ENCODE measurements at places on chromosomes 6 and 20.

GRCh38 chr20:6882561-6883291 is 115.2 kb downstream of the BMP2 start:
- no peak for DNase-seq

DNA sequence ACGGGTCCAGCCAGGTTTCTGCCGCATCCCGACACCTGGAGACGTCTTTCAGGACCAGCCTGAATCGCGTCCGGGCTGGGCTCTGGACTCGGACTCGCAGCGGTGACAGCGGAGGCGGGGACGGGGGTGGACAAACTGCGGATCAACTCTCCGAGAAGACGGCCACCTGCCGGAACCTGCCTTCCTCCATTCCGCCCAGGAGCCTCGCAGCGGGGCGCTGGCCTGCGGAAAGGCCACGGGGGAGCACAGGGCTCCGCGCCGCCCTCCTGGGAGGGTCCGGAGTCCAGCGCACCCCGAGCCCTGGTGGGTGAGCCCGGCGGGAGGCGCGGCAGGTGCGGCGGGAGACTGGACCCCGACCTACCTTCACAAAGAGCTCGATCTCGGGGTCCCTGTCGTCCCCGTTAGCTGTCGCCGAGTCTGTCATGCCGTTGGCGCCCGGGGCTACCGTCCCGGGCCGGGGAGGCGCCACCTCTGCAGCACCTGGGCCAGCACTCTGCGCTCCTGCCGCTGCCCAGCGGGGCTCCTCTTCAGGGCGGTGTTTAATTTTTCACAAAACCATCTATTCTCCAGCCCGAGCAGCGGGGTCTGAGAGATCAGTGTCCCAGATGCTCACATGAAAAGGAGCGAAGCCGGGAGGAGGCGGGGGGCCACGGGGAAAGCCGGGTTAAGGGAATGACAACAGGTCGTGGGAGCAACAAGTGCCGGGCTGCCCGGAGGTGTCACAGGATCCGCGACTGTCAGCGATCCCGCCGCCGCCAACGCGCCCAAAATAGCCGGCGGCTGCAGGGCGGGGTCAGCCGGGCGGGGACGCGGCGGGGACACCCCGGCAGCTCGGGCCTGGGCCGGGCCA is at the start of gene CLIC5:
Gene CLIC5 (minus strand): TSS at position 742 of the 850 bp plus-strand sequence. CDS start 318 bp downstream, at position 424.
- DNase-seq: peak; percentile 56

DNA sequence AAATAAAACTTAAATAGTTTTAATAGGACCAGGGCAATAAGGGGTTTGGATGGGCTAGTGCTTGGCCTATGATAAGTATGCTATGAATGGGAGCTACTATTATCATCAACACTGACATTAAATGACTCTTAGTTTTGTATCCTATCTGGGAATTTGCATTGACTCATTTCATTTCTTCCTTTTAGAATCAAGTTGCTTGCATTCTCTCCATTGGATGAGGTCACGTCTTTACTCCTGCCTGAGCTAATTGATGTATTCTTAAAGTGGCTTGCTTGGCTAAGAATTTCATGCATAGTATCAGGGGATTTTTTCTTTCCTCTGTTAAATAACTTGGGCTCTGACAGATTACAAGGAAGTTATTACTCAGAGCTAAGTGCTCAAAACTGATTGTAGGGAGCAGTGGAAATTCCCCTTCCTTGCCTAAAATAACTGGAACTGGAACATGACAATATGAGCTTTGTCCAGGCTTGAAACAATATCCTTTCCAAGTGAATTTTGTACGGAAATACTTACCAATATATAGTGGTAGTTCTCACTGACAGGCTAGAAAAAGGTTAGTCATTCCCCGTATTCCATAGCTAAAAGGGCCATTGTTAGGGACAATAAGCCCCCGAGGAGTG is 169.9 kb downstream of the BCAS1 start:
- DNase-seq: no peak

DNA sequence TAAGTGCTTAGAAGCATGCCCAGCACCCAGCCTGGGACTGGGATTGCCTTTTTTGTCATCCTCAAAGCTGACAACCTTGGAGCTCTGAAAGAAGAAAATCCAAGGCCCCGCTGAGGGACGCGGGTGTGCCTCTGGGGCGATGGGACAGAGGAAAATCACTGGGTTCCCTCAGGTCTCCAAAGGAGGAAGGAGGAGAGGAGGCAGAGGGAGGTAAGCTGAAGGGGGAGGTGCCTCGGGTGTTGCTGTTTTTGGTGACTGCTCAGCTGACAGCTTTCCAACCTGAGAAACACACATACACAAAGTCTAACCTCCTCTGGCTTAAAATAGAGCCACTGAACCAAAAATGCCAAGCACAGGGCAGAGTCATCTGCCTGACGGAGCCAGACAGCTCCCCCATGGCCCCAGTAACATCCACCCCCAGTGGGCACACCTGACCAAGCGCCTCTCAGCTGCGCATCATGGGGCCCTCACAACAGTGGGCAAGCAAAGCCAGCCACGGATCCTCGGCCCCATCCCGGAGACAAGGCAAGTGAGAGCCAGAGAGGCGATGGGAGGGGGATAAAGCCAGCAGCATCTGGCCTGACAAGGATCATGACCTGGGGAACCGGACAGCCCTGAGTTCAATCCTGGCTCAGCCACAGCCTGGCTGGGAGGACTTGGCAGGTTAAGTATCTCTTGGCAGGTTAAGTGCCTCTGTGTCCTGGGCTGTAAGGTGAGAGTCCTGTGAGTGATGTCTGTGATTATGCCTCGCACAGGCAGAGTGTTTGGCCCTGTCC is 3.2 kb upstream of the KCNK15 start:
- no peak for DNase-seq

DNA sequence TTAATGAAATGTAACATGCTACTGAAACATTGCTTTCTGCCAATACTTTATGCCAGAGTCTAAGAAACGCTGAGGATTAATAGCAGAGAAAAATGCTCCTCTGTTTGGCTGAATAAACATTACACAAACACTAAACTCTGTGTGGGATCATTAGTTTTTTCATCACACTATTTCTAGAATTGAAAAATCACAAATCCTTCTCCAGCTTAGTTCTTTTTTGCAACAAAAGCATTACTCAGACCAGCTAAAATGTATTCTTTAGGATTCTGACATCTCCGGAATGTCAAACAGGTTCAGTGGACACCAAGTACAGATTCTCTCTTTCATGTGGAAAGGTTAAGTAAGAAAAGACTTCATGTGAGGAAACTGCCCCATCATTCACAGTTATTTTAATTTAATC is 226.9 kb downstream of the SIM1 start:
- DNase-seq: no peak

DNA sequence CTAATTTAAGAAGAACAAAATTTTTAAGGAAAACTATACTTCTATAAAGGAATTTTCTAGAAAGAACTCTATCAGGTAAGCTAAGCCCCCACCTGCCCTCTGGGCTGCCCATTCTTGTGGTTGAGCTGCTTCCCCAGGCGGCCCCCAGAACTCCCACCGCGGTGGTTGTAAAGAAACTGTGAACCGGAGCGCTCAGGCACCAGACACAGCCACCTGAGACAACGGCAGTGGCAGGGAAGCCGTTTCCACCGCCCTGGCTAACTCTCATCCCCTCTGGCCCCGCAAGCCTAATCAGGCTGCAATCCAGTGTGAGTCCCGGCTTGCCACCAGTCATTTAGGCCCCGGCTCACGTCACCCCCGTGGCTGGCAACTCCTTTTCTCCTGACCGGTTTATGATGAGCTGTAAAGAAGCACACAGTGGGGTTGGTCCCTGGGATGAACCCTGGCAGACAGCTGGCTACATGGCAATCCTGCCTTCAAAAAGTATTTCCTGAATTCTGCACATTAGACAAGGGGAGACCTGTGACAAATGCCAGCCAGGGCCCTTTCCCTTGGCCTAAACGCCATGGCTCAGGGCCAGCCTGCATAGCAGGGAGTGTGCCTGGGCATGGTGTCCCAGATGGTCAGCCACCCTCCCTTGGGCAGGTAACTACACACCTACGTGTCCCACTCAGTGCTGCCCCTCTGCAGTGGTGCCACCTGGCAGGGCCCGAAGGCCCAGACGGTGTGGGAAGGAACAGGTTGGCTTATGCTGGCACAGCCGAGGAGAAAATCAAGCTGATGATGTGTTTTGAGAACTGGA is 63.8 kb upstream of the GPR31 start:
- DNase-seq: no peak

DNA sequence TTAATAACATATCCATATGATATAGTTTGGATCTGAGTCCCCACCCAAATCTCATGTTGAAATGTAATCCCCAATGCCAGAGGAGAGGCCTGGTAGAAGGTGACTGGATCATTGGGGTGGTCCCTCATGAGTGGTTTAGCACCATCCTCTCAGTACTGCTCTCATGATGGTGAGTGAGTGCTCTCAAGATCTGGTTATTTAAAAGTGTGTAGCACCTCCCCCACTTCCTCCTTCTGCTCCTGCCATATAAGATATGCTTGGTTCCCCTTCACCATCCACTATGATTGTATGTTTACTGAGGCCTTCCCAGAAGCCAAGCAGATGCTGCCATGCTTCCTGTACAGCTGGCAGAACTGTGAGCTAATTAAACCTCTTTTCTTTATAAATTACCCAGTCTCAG is 22.9 kb downstream of the IRF4 start:
- DNase-seq: no peak

DNA sequence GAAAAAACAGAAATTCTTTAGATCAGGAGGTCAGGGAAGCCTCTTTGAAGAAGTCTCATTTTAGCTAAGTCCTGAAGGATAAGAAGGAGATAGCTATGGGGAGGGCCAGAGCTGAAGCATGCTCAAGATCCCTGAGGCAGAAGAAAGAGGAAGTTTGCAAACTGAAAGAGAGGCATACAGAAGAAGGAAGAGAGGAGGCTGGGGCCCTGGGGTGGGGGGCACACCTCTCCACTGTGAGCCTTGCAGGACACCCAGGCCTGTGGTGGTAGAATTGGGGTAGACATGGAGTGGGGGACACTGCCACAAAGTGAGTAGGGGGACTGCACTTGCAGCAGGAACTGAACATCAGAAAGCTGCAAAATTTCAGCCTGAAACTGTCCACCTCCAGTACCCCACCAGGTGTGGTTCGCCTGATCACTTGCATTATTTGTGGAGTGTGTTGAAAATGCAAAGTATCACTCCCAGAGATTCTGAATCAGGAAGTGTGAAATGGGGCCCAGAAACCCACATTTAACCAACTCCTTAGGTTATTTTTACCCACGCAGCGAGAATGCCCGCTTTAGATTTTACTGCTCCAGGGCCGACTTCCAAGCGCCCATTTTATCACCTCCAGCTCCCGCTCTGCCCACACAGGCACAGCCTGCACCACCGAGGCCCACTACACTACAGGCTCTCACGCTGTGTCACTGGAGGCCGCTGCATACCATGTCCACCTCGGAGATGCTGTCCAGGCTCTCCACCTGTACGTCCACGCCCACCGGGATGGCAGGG is 44.0 kb downstream of the GABRR2 start:
- DNase-seq: no peak

GRCh38 chr6:97819710-97820109 is 536.7 kb upstream of the MMS22L start:
- DNase-seq: no peak

- DNase-seq: no peak
Measured at GRCh38 chr6:71134929-71135642, 153.5 kb upstream of the OGFRL1 start.

- no peak for DNase-seq
Measured at GRCh38 chr6:97440590-97441176, 157.7 kb upstream of the MMS22L start.

DNA sequence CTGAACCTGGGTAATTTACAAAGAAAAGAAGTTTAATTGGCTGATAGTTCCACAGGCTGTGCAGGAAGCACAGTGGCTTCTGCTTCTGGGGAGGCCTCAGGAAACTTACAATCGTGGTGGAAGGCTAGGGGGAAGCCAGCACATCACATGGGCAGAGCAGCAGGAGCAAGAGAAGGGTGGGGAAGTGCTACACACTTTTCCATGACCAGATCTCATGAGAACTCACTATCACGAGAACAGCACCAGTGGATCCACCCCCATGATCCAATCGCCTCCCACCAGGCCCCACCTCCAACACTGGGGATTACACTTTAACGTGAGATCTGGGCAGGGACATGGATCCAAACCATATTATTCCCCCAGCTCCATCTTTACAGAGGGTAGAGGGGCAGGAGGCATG is 166.4 kb downstream of the NFATC2 start:
- DNase-seq: no peak

DNA sequence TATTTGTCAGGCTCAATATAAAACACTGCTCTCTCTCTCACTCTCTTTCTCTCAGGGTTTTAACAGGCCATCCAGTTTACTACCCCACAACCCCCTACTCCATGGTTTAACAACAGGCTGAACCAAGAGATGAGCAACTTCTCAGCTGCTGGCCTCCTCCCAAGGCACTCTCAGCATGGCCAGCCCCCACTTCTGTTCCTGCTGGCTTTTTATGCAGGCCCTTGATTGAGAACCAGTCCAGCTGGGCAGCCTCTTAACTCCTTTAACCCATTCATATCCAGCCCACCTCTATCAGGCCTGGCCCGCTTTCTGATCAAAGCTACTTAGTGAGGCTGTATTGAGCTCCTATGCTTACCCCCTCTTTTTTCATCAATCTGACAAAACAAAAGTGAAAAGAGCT is 346.8 kb upstream of the POU3F2 start:
- DNase-seq: no peak

DNA sequence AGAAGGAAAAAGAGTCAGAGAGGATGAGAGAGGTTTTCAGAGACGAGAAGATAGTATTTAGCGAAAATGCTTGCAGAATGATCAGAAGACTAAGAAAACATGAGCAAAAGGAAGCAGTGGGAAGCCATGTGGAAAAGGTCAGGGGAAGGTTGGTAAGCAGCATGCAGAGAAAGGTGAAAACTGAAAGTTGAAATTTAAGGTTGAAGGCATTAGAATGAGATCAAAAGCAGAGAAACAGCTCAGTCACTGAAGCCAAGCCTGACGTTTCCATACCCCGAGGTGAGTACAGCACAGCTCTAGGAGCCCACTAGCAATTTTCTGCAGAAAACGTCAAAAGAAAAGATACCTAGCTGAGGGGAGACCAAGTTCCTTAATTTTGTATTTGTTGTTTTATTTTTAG is 19.1 kb upstream of the TFB1M start:
- no peak for DNase-seq

Data from activated naive CD8-positive, alpha-beta T cell treated with anti-CD3 and anti-CD28 coated beads, Interleukin-2, amount 10 ng/mL, durations not matched to agents 7 days and 5 days (primary cell).